Gastrocnemius medialis (tissue), 4 donors: ENCODE measurements at places on chromosomes 16 and 17. TPM values are rescaled to one million over a fixed set of nuclear protein-coding genes. Genes with fewer than 3 reads are reported as not detected.

DNA sequence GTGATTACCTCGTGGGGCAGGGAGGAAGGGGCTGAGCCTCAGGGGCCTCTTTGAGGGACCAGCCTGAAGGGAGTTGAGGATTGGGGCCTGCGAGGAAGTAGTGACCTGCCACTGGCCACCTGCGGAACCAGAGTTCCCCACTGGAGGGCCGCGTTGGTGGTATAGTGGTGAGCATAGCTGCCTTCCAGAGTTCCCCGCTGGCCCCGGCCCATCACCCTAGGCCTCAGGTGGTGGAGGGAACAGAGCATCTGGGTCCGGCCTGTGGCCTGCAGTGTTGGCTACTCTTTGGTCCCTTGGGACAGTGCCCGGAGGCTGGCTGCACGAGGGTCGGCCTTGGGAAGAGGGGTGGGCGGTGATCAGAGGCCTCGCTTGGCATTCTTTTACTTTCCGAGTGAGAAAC lies 20.5 kb downstream of the MGAT5B start:
- no peaks in the 10 kb centered on the region for H3K36me3 ChIP-seq
- H3K4me1 ChIP-seq, result no peaks in the 10 kb centered on the region
- no peak overlapping the region for H3K4me3 ChIP-seq
- peaks cover 3% of the 10 kb centered on the region for H3K27me3 ChIP-seq

AFMID gene
- 14.3 TPM for total RNA-seq

MINK1 gene
- 11.7 TPM for total RNA-seq

- no peaks in the 10 kb centered on the region for H3K36me3 ChIP-seq
- H3K4me3 ChIP-seq, result no peak overlapping the region
- H3K27ac ChIP-seq, result peak overlapping the region; percentile 81
- no peaks in the 10 kb centered on the region for H3K27me3 ChIP-seq
Observed at GRCh38 chr16:16025214-16025968, 76.0 kb downstream of the ABCC1 start.

HES7 gene
- not detected for total RNA-seq

DNA sequence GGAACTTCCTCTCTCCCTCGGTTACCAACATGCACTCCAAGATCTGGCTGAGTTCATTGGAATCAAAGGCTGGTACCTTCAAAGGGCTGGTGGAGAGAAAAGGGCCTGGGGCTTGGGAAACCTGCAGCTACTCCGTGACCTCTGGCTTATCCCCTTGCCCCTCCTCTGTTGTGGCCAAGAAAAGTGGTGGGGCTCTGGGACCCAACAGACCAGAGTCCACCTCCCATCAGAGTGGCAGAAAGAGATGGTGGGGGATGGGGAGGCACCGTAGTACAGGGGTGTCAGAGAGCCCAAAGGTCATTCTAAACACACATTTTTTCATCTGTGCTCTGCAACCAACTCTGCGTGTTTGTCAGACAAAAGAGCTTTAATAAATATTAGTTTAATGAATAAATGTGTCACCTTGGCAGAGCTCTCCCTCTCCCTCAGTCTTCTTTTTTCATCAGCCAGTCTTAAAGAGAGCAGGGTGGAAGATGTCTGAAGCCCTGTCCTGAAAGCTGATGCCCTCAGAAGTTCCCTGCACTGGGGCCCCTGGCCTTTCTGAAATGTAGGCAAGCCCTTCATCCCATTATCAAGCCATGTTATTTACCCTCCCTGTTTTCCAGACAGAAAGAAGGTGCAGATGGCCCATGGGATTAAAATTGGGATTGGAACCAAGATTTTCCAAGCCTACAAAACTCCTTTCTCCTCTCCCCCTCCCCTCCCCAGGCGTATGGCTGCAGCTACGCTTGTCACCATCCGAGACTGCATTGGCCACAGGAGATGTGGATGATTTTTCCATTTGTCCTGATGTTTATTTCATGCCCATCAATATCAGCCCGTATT lies 227.3 kb downstream of the CCDC182 start:
- H3K27ac ChIP-seq, result peak overlapping the region; percentile 56
- no peaks in the 10 kb centered on the region for H3K36me3 ChIP-seq
- DNase-seq, result no peak
- peaks cover 43% of the 10 kb centered on the region for H3K4me1 ChIP-seq

DNA sequence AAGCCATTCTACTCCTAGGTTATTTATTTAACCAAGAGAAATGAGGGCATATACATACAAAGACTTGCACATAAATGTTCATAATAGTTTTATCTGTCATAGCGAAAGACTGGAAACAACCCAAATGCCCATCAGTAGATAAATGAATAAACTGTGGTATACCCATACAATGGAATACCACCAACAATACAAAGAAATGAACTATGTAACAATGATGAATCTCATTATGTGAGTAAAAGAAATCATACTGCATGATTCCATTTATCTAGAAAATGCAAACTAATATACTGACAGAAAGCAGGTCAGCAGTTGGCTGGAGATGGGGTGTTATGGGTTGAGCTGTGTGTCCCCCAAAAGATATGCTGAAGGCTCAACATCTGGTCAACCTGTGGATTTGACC lies 57.3 kb downstream of the CEP95 start:
- H3K27ac ChIP-seq, result no peak overlapping the region
- no peaks in the 10 kb centered on the region for H3K27me3 ChIP-seq
- H3K4me3 ChIP-seq, result no peak overlapping the region

- no peak for DNase-seq
- H3K4me3 ChIP-seq, result no peak overlapping the region
- no peaks in the 10 kb centered on the region for H3K36me3 ChIP-seq
- H3K4me1 ChIP-seq, result no peaks in the 10 kb centered on the region
- H3K27me3 ChIP-seq, result no peaks in the 10 kb centered on the region
Observed at GRCh38 chr16:65576631-65577030, 454.8 kb upstream of the CDH11 start.

GRCh38 chr17:13005530-13005929 lies 12.3 kb downstream of the ELAC2 start:
- no peaks in the 10 kb centered on the region for H3K27me3 ChIP-seq
- peaks cover 6% of the 10 kb centered on the region for H3K4me1 ChIP-seq
- H3K4me3 ChIP-seq, result no peak overlapping the region
- peaks cover 4% of the 10 kb centered on the region for H3K36me3 ChIP-seq
- DNase-seq, result no peak

GRCh38 chr17:16943541-16944333 lies 28.2 kb downstream of the TNFRSF13B start:
- DNase-seq, result no peak
- no peaks in the 10 kb centered on the region for H3K36me3 ChIP-seq
- H3K4me3 ChIP-seq, result no peak overlapping the region
- no peak overlapping the region for H3K27ac ChIP-seq
- H3K4me1 ChIP-seq, result no peaks in the 10 kb centered on the region

GRCh38 chr16:66326991-66327513 lies 39.4 kb upstream of the CDH5 start:
- H3K27ac ChIP-seq, result no peak overlapping the region
- H3K4me1 ChIP-seq, result no peaks in the 10 kb centered on the region
- no peaks in the 10 kb centered on the region for H3K36me3 ChIP-seq
- no peaks in the 10 kb centered on the region for H3K27me3 ChIP-seq

PLLP gene
- 3.8 TPM for total RNA-seq

- no peak overlapping the region for H3K4me3 ChIP-seq
- DNase-seq, result no peak
- peak overlapping the region; percentile 91 for H3K27ac ChIP-seq
- peaks cover 40% of the 10 kb centered on the region for H3K4me1 ChIP-seq
- no peaks in the 10 kb centered on the region for H3K27me3 ChIP-seq
- no peaks in the 10 kb centered on the region for H3K36me3 ChIP-seq
Observed at GRCh38 chr16:4052096-4052495, 64.1 kb downstream of the ADCY9 start.

GRCh38 chr16:1213796-1214372 lies 11.2 kb downstream of the TPSG1 start:
- H3K4me3 ChIP-seq, result no peak overlapping the region
- no peak for DNase-seq
- H3K27ac ChIP-seq, result no peak overlapping the region
- H3K36me3 ChIP-seq, result no peaks in the 10 kb centered on the region
- no peaks in the 10 kb centered on the region for H3K27me3 ChIP-seq

SLC5A11 gene
- 0.66 TPM for total RNA-seq
